Fibroblast of lung (primary cell): ENCODE measurements at places on chromosomes 5 and 9. TPM values are rescaled to one million over a fixed set of nuclear protein-coding genes. Genes with fewer than 3 reads are reported as not detected.

Gene CATSPER3
- under 0.01 and 0.17 TPM in 2 replicates for total RNA-seq

Gene BRINP1
- total RNA-seq = 0.26 and 0.33 TPM in 2 replicates

Gene GALT
- total RNA-seq = 27.2 and 29.1 TPM in 2 replicates

Gene IL31RA
- total RNA-seq = 2.1 and 2.6 TPM in 2 replicates

DNA sequence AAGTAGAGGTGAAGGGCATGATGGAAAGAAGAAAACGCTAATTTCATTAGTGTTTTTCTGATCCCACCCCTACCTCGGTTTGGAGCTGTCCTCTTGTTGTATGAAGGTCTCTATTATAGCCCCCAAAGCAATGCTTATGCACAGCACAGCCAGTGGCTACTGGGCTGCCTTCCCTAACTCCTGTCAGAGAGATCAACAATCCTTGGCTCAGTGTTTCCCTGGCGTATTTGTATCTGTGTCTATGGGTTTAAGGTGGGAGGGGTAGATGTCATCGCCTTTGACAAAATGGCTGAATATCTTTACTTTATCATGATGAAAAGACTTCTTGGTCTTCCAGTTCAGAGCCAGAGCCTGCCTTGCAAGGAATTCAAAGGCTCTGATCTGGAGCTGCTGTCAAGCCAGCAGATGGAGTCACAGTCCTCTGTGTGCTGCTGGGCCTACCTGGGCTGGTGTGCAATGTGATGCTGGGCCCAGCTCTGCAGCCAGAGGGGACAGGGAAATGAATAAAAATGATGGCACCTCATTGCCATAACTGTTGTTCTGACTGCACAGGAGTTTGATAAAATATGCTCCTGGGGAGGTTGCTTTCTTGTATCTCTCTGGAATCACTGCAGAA, 20.1 kb upstream of the HSPA9 start:
- H3K36me3 ChIP-seq = no peaks in the 10 kb centered on the region
- H3K4me1 ChIP-seq = no peaks in the 10 kb centered on the region
- no peak overlapping the region for H3K4me3 ChIP-seq
- DNase-seq = no peak
- peaks cover 12% of the 10 kb centered on the region for H3K27me3 ChIP-seq

DNA sequence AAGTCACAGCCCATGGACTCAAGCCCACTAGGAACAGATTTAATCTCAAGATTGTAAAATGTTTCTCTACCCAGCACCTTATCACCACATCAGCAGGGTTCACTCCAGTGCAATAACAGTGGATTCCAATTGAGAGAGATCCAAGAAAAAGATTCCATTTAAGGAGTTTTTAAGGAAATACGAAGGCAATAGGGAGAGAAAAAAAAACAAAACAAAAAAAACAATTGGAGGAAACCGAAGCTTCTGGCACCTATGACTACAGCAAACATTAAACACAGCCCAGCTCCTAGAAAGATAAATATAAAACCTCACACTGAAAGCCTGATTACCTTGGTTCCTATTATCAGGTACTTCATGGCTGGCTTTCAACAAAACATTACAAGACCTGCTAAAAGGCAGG, 192.7 kb downstream of the DAB2IP start:
- no peak overlapping the region for H3K27ac ChIP-seq
- H3K27me3 ChIP-seq = no peaks in the 10 kb centered on the region
- no peaks in the 10 kb centered on the region for H3K36me3 ChIP-seq
- no peak overlapping the region for H3K4me3 ChIP-seq
- no peak for DNase-seq

DNA sequence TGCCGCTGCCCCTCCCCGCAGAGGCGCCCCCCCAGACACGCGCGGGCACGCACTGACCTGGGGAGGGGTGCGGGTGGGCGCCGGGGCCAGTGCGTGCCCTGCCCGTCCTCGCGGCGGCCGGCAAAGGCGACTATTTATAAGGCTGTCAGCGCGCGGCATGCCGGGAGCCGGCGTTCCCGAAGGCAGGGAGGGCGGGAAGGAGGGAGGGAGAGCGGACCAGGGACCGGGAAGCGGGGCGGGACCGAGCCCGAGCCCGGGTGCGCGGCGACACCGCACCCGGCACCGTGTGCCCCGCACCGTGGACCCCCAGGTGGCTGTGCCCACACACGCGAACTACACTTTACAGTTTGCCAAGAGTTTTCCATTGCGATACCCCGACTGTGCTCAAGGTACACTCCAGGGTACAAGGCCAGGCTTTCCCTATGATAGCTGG, at the start of gene AK1:
AK1 (minus strand) TSS at position 110 of the 433 bp plus-strand sequence. CDS start 3,058 bp downstream, outside the sequence.
- no peaks in the 10 kb centered on the region for H3K27me3 ChIP-seq
- peaks cover 20% of the 10 kb centered on the region for H3K4me1 ChIP-seq
- H3K36me3 ChIP-seq = peaks cover 5% of the 10 kb centered on the region
- H3K4me3 ChIP-seq = peak within 1 kb of the TSS; percentile 76

DNA sequence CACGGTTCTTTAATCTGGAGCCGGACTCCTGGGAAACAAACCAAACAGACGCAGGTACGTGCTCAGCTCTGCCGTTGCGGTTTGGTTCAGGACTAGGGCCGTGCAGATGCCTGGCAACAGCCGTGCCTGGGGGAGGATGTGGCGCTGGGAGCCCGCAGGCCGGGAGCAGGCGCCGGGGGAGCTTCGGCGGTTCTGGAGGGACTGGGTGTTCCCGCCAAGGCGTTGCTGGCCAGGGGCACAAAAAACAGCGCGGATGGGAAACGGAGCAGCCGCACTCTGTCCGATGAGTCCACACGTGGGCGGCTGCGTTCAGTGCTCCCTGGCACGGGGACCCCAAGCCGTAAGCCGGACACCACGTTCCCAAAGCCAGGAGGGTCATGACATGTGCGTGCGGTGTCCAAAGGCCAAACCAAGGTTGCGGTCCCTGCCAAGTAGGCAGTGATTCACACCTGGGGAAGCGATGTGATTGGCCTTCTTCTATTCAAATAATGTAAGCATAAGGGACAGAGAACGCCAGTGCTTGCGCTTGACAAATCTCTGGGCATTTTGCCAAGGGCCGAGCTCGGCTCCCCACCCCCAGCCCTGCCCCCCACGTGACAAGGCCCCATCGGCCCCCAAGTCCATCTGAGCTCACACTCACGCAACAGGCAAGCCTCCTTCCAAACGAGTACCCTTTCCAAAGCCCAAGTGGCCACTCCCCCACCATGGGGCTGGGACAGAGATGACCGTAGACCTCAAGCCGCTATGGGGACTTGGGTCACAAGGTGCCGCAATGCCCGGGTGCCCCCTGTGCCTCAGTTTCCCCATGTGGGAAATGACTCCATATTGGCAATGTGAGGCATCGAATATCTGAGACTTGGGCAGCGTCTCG, 49.7 kb upstream of the NKD2 start:
- peak; percentile 86 for DNase-seq
- peak overlapping the region; percentile 67 for H3K27ac ChIP-seq
- peaks cover 41% of the 10 kb centered on the region for H3K4me1 ChIP-seq
- H3K4me3 ChIP-seq = no peak overlapping the region

- H3K4me3 ChIP-seq = no peak overlapping the region
- DNase-seq = no peak
- peaks cover 16% of the 10 kb centered on the region for H3K4me1 ChIP-seq
- no peak overlapping the region for H3K27ac ChIP-seq
- H3K27me3 ChIP-seq = no peaks in the 10 kb centered on the region
Measured at GRCh38 chr5:76788362-76788761, 30.5 kb upstream of the F2RL1 start.

DNA sequence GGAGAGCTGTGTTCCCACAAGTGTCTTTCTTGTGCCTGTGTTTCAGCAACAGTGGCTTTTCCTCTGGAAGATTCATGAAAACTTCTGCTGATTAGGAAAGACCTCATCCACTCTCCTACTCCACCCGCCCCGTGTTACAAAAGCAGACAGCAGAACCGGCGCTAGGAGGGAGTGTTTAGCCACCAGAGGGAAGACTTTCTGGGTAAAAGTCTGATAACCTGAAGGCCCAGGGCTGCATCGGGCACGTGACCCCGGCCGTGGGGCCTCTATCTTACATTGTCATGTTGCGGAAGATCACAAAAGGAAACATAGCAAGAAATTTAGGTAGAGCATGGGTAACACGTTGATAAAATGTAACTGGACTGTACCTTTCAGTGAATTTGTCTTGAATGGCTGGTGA, 32.0 kb upstream of the DMRT2 start:
- no peaks in the 10 kb centered on the region for H3K36me3 ChIP-seq
- DNase-seq = no peak
- H3K4me1 ChIP-seq = no peaks in the 10 kb centered on the region
- no peaks in the 10 kb centered on the region for H3K27me3 ChIP-seq
- H3K27ac ChIP-seq = no peak overlapping the region

DNA sequence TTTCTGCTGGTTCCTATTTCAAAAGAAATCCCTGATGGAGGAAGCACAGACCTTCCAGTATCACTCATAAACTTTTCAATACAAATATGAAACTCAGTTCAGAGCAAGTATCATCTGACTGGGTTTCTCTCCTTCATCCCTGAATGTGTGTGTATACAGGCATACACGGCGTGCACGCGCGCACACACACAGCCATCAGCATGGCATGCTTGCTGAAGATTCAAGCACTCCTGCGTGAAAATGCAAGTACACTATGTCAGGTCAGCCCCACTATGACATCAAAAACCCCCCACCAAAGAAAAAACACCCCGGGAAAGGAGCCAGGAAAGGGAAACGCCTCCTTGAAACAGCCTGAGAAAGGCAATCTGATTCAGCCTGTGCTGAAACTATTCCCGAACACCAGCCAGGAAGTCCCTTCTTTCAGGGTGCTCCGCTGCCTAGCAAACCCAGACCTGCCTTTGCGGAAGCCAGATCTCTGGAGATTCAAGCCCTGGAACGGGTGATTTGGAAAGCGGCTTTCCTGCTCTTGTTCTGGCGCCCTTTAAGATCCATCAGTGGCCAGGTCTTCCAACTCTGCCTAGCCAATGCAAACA, 831 bp downstream of the KLHL3 start:
- H3K27ac ChIP-seq = peak overlapping the region; percentile 18
- peaks cover 2% of the 10 kb centered on the region for H3K4me1 ChIP-seq
- DNase-seq = peak; percentile 58
- H3K4me3 ChIP-seq = peak overlapping the region; percentile 57
